ENCODE measurements at places on chromosomes 6 and 20.
A peak's percentile ranks its signal among the peaks of the same experiment; 100 is the strongest.

DNA sequence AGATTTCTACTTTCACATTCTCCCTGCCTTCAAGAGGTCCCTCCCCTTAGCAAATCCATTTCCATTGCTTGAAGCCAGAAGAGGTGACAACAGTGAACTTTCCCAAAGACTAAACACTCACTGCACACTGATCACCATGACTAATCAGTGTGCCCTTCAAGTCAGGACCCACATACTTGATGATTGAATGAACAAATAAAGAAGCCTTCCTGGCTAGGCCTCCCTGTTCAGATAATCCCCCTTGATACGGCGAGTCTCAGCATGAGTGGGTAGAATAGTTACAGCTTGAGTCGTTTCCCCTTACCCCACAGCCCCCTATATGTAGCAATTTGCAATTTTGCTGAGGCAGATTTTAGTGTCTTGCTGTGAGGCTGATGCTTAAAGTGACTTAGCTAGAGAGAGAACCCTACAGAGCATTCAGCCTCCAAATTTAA, 102.2 kb downstream of the UNC5CL start:
- DNase-seq, result no peak

GRCh38 chr6:113137426-113137825, 719.7 kb upstream of the MARCKS start:
- DNase-seq, result peak; percentile 13

DNA sequence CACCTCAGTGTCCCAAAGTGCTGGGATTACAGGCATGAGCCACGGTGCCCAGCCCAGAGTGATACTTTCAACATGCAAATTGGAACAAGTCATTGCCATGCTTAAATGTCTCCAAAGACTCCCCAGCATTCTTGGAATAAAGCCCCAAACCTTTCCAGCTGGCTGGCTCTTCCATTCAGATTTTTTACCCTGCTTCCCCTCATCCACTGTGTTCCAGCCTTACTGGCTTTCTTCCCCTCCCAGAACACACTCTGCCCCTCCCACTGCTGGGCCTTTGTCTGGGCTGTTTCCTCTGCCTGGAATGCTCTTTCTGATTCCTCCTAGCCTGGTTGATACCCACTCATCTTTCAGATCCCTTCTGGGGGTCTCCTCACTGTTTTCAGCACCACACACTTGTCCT, 40.1 kb upstream of the NNAT start:
- DNase-seq, result no peak

GRCh38 chr20:61113731-61114130, 138.3 kb upstream of the CDH4 start:
- no peak for DNase-seq

DNA sequence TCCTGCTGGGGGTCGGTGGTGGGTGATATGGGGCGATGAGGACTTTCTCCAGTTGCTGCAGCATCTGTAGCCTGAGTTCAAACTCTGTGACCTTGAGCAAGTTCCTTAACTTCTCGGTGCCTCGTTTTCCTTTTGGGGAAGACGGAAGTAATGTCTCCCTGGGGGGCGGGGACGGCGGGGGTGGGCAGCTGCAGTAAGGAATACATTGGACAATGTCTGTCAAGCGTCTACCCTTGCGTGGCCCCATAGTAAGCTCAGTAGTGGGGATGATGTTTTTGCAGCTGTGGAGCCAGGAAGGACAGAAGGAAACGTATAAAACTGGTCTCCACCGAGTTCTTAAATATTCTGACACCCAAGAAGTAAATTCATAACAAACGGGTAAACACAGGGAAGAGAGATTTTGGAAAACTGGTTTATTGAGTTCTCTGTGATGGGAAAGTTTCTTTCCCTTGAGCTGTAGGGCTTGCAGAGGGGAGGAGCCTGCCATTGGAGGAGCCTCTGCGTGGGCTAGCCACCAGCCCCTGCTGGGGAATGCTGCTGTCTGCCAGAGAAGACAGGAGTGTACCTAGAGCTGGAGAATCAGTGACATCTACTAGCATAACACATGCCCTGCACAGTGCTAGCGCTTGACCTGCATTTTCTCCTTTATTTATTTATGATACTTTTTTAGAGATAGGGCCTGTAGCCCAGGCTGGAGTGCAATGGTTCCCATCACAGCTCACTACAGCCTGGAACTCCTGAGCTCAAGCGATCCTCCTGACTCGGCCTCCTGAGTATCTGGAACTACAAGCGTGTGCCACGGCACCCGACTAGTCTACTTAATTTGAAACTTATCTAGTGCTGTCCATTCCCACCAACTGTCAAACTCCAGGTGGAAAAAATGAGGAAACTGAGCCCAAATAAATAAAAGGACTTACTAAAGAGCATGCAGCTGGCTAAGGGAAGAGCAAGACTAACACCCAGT, 1.2 kb upstream of the ACSS1 start:
- no peak for DNase-seq

DNA sequence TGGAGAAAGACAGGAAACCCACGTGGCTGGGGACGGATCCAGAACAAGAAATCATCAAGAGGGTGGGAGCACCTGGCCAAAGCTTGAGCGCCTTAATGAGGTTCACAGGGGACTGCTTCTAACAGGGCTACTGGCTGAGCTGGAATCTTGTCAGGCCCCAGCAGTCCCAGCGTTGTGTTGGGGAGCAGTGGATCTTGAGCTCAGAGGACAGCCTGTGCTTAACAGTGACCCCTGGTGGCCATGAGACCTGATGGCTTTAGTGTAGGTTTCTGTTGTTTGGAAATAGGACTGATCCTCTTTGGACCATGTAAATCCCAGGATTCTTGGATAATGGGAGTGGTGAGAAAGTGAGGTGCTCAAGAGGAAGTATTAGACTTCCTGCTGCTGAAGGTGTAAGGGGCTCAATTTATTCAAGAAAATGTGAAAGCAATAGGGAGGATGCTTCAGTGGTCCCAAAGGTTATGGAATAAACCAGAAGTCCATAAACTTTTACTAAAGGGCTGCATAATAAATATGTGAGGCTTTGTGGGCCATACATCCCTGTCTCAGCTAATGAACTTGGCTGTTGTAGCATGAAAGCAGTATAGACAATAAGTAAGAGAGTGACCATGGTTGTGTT, 216.2 kb downstream of the NFATC2 start:
- DNase-seq, result peak; percentile 76

All from WTC11 (cell line).